ENCODE measurements at places on chromosomes 3 and 15. TPM values are rescaled to one million over a fixed set of nuclear protein-coding genes. Genes with fewer than 3 reads are reported as not detected.

PARP15 gene
- total RNA-seq, result 44.4 TPM

SAMD7 gene
- total RNA-seq, result not detected

USF3 gene
- total RNA-seq, result 52.1 TPM

CTXND1 gene
- not detected for total RNA-seq

GOLGA6L7 gene
- total RNA-seq, result not detected

C3orf22 gene
- not detected for total RNA-seq

CAMK1 gene
- total RNA-seq, result 24.7 TPM

CCDC39 gene
- not detected for total RNA-seq

CIB2 gene
- 1.9 TPM for total RNA-seq

ACTC1 gene
- total RNA-seq, result not detected

PPM1L gene
- 14.5 TPM for total RNA-seq

PLA2G4F gene
- not detected for total RNA-seq

COL6A5 gene
- not detected for total RNA-seq

ATP8B4 gene
- 8.2 TPM for total RNA-seq

SLC9C1 gene
- 0.10 TPM for total RNA-seq

RFTN1 gene
- 50.4 TPM for total RNA-seq

CCDC80 gene
- total RNA-seq, result under 0.01 TPM

LRRIQ4 gene
- not detected for total RNA-seq

CYP1A2 gene
- not detected for total RNA-seq

FBXO40 gene
- total RNA-seq, result under 0.01 TPM

THSD4 gene
- total RNA-seq, result 0.10 TPM

PDZRN3 gene
- 0.10 TPM for total RNA-seq

KNG1 gene
- total RNA-seq, result 0.21 TPM

PIGZ gene
- 1.0 TPM for total RNA-seq

HYAL1 gene
- total RNA-seq, result not detected

AADACL2 gene
- not detected for total RNA-seq

UBXN7 gene
- 50.3 TPM for total RNA-seq

DPPA4 gene
- total RNA-seq, result 2.9 TPM

PPM1M gene
- 31.2 TPM for total RNA-seq

IMPG2 gene
- 0.84 TPM for total RNA-seq

LMLN gene
- 3.4 TPM for total RNA-seq

SQOR gene
- 57.1 TPM for total RNA-seq

IQCF5 gene
- not detected for total RNA-seq

ZNF80 gene
- total RNA-seq, result 1.2 TPM

SLC2A2 gene
- total RNA-seq, result not detected

All from mononuclear cell (primary cell).